Inflammatory macrophage (primary cell): ENCODE measurements at places on chromosomes 4 and X.

GRCh38 chr4:110632506-110633357 lies 9.9 kb upstream of the PITX2 start:
- no peak for DNase-seq

DNA sequence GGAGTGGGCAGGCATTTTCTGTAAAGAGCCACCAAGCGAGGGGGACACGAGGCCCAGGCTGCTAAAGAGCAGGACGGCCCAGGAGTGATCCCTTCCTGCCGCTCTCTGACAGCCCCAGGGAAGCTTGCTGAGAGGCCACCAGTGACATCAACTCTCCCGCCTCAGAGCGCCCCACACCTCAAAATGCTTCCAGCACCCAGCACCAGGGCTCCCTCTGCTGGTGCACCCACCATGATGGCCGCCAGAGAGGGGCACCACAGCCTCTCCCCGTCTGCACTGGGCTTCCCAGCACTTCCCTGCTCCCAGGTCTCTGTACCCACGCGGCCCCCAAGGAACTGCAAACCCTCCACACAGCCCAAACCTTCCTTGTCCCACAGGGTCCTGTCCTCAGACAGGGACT lies 40.4 kb downstream of the GAK start:
- no peak for DNase-seq

DNA sequence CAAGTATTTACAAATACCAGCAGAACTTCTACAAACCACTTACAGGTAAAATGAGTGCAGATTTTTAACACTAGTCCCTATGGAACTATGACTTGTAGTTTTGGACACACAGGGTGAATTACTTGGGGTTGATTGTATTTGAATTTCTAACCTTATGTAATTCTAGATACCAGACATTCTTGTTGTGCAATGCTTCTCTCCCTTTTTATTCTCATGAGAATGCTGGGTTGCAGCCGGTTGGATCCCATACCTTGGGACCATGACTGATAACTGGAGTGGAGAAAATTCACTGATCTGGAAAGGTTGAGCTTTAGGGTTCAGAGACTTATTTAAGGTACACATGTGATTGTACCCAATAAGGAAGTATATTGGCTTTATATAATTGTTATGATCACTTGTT lies 8.8 kb downstream of the TET2 start:
- DNase-seq: no peak

- DNase-seq: no peak
These were observed 537.0 kb upstream of the DIAPH2 start for GRCh38 chrX:96147681-96148080.

- DNase-seq: no peak
These were observed 147.6 kb downstream of the PTTG2 start for GRCh38 chr4:38107818-38108217.

DNA sequence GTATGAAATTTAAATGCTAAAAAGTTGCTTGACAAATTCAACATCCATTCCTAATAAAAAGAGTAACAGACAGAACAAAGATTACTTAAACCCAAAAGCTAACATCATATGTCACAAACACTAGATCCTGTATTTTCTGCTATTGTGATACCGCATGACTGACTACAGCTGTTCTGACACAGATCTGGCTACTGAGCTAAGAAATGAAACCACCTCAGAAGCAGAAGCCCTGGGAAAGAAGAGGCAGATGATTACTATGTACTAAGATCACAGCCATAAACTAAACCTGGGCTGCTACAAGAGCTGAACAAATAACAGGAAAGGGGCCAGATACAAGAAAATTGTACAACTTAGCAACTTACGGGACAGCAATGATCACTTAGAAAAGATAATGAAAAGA lies 9.4 kb downstream of the LETM1 start:
- DNase-seq: no peak

GRCh38 chrX:48573690-48574269 lies 504 bp upstream of the RBM3 start:
- DNase-seq: no peak

- DNase-seq: no peak
These were observed 107.2 kb upstream of the PGRMC2 start for GRCh38 chr4:128394778-128395177.

DNA sequence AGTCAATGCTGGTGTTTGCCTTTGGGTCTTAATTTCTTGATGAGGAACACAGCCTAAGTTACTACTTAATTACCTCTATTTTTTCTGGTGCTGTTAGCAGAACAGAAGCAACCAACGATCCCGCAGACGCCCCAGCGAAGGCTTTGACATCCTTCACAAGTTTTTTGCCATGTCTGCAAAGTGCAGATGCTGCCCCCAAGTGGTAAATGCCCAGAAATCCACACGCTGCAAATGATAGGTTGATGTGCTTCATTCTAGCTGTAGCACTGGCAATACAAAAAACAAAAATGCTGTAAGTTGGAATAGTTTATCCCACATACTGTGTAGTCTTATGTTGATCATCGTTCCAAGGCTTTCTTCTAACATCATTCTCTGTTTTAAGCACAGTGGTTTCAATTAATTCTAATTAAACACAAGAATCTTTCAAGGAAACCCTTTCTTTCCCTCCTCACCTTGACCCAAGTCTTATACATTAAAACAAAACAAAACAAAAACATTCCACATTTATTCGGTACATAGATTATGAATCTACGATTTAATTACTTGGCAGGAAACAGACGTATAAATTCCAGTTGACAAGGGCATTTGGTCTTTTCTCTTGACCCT lies 1.2 kb downstream of the PNPLA4 start:
- DNase-seq: peak; percentile 63

DNA sequence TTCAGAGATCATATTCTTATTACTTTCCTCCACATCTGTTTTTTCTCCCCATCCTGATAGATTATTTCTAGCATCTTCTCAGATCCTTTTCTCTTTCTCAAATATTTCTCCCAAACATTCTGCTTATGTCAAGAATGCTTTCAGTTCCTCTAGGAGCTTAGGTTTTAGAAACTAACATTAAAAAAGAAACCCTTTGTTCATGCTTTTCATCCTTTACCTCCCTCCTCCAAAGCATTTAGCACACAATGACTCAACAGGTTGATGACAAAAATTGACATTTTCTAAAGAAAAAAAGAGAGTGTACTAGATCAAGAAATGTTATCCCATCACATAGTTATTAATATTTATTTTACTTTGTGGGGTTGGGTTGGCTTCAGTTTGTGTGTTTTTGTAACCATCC lies 16.5 kb upstream of the ALB start:
- no peak for DNase-seq

DNA sequence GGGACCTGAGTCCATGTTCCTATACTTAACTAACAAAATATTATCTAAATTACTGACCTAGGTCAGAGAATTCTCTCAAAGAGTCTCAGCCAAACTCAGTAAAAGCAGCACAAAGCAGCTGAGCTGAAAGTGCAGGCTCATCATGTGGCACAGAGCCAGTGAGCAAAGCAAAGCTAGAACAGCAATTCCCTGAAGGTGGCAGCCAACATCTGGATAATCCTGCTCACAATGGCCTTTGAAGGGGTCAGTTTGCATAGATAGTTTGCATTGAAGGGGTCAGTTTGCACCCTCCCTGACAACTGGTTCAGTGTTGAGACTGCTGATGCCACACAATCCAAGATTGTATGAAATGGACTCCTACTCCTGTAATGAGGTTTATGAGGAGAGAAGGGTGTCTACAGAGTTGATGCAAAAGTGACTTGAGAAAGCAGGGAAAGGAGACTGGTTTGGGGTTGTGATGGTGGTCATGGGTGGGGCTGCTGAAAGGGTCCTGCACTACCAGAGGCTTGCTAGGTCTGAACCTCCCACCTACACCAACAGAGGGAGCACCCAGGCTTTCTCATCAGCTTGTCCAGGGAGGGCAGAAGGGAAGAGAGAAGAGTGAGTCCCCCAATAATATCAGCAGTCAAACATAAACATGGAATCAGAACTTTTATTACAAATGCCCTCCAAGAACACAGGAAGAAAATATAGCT lies 39.7 kb downstream of the TRIM61 start:
- no peak for DNase-seq

GRCh38 chr4:140078366-140078765 lies 75.6 kb downstream of the MAML3 start:
- DNase-seq: no peak

DNA sequence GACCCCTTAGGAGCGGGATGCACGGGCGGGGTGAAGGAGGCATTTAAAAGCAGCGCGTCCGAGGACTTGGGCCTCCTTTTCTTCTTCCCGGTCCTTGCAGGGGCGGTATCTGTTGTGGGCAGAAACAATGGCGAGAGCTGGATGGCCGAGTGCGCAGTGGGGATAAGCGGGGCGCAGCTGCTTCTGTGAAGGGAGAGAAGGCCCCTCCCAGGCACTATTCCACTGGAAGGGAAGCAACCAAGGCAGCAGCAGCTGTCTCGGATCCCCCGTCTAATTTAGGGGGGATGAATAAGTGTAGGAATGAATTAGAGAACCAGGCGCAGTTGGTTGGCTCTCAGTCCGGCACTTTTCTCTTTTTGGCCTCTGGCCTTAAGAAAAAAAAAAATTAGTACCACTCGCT lies 995 bp downstream of the SMARCA5 start:
- peak; percentile 48 for DNase-seq

DNA sequence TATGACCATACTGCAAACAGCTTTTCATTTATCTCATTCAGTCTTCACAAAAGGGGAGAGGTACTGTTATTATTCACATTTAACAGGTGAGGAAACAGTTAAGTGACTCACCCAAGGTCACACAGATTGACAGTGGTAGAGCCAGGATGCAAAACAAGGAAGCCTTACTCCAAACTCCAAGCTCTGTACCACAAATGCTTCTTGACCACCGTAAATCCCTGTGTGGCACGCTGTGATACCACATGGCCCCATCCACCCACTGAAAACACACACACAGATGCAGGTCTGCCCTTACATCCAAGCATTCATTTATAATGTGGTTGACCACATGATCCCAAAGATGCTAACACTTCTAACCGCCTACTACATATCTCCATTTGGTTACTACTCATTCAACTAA lies 129.5 kb downstream of the TSPAN5 start:
- no peak for DNase-seq

DNA sequence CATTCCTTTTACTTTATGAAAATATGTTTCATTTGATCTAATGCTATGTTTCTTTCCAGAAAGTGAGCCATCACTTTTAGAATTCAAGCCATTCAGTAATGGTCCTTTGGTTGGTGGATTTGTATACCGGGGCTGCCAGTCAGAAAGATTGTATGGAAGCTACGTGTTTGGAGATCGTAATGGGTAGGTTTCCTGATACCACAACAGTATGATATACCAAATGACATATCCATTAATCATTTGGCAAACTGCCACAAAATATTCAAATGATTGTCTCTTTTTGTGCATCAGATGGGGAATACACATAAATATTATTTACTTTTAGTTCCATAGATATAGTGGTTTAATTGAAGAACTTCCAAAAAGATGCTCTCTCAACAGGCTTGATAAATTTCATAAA lies 68.2 kb downstream of the HHIP start:
- no peak for DNase-seq

DNA sequence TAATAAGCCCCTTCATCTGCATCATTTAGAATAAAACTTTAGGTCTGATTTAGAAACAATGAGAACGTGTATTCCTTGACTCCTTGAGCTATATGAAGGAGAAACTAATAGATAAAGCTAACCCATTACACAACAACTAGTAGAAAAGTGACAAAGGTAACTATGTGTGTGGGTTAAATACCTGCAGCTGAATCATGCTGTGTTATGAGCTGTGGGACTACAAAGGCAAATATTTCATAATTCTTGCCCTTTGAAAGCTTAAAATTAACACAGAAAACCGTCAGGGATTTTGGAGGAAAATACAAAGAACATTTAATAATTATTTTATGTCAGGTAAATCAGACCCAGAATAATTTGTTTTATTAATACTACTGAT lies 898 bp upstream of the NDP start:
- DNase-seq: no peak

GRCh38 chrX:129614481-129615255 lies 40.1 kb downstream of the APLN start:
- peak; percentile 26 for DNase-seq

- no peak for DNase-seq
These were observed 338.7 kb downstream of the FBXW7 start for GRCh38 chr4:152197211-152197610.

DNA sequence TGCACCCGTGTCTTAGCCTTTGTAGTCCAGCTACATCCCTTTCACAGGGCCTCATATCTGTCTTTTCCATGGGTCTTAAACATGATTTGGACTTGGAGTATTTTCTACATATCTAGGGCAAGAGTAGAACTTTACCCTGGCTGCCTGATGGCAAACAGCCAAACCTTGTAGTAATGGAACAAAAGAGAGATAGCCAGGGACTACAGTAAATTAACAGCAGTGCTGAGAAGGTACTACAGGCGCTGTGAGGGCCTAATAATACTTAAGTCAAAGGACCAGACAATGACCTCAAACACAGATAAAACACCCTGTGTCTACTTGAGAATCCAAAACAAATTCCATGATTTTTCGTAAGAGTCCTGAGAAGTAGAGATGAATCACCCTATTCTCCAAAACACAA lies 111.0 kb upstream of the WDR17 start:
- DNase-seq: no peak

GRCh38 chrX:73766431-73766795 lies 203.4 kb downstream of the CHIC1 start:
- DNase-seq: no peak

DNA sequence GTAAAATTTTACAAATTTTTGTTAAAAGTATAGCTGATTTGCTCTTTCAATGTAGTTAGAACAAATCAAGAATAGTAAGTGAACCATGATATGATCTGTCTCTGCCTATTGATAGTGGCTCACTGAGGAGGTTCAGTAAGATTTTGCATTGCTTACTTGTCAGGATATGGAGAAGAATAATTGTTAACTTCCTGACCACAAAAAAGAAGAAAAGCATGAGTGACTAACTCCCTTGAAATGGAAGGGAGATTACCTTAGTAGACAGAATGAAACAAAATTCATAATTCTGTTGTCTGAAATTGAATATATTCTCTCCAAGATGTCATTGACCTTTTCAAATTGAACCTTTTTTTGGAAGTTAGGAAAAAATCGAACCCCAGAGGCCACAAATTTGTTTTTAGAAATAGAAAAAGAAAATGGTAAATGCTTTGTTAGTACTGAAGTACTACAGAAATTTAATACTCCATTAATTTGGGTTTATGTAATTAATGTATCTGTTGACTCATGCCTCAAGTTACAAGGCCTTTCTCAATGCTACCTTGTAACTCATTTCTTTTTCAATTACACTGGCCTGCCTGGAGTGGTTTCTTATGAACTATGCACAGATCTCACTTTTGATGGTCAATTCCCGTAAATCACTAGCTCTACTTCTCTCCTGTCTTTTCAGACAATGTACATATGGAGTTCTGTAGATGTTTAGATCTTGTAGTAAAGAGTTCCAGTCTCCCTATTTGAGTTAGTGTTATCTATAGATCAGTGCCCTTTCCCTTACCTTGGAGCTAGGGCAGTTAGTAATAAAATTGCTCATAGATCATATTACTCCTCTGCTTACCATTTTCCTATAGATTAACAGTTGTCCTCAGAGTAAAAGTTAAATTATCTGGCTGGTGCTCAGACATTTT lies 139.3 kb downstream of the TLL1 start:
- no peak for DNase-seq

DNA sequence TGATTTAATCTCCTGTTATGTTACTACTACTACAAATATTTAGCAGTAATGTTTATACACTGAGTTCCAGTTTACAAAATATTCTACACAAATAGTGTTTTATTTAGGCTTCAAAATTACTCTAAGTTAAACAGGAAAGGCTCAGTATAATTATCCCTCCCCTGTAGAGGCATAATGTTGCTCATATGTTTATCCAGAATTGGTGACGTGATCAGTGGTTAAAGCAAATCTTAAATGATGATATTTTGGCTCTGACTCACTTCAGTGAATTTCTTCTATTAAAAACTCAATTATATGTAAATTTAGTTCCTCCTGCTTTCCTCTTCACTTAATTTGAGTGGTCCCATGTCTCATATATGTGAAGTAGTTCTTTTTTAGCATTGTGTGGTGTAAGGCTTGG lies 438.5 kb downstream of the ADGRL3 start:
- DNase-seq: no peak
